Endothelial cell (in vitro differentiated cells): ENCODE measurements at places on chromosomes 4 and X.

- DNase-seq = no peak
Measured at GRCh38 chrX:44951572-44952067, 78.6 kb downstream of the KDM6A start.

GRCh38 chr4:79747252-79747651 is 325.8 kb downstream of the ANTXR2 start:
- no peak for DNase-seq

- no peak for DNase-seq
Measured at GRCh38 chrX:40392599-40392998, 188.2 kb upstream of the ATP6AP2 start.

- no peak for DNase-seq
Measured at GRCh38 chrX:1261285-1261684, 7.3 kb upstream of the CSF2RA start.

GRCh38 chrX:20212486-20213089 is 54.1 kb downstream of the RPS6KA3 start:
- no peak for DNase-seq

- no peak for DNase-seq
Measured at GRCh38 chr4:98546910-98547594, 111.4 kb downstream of the TSPAN5 start.

DNA sequence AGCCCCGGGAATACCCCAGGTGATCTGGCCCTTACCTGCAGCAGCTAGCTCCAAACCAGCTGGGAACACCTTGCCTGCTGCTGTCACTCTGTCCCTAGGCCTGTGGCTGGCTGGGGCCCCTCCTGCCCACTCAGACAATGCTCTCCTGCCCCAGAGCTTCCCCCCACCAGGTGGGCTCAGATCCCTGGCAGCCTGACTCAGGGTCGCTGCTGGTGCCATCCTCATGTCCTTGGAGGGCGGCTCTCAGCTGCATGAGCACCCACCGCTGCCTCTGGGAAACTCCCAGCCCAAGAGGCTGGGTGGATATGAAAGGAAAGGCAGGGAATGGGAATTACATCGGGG is 15.8 kb downstream of the C4orf50 start:
- DNase-seq = no peak

- no peak for DNase-seq
Measured at GRCh38 chrX:41189156-41189555, 103.9 kb downstream of the USP9X start.

- no peak for DNase-seq
Measured at GRCh38 chr4:106930522-106930921, 105.6 kb downstream of the DKK2 start.

DNA sequence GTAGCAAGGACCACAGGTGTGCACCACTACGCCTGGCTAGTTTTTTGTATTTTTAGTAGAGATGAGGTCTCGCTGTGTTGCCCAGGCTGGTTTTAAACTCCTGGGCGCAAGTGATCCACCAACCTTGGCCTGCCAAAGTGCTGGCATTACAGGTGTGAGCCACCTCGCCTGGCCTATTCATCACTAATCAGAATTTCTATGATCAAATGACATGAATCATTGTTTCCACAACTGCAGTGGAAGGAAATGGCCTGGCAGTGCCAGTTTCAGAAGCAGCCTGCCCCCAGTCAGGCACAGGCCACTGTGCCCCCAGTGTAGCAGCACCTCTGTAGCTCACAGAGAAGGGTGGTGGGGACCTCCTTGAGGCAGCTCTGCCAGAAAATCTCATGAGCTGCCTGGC is 66.0 kb upstream of the MSANTD1 start:
- DNase-seq = no peak

GRCh38 chr4:128162434-128162833 is 101.3 kb downstream of the LARP1B start:
- DNase-seq = no peak

- DNase-seq = no peak
Measured at GRCh38 chr4:141109983-141110382, 23.3 kb downstream of the RNF150 start.

GRCh38 chrX:44843753-44844152 is at the start of gene DUSP21:
Gene DUSP21 (plus strand): TSS chrX:44844021. CDS start chrX:44844133, 112 bp downstream.
- DNase-seq = no peak

GRCh38 chr4:7051905-7052304 is 8.7 kb downstream of the TADA2B start:
- no peak for DNase-seq

GRCh38 chr4:4923201-4923600 is 63.7 kb downstream of the MSX1 start:
- DNase-seq = no peak

DNA sequence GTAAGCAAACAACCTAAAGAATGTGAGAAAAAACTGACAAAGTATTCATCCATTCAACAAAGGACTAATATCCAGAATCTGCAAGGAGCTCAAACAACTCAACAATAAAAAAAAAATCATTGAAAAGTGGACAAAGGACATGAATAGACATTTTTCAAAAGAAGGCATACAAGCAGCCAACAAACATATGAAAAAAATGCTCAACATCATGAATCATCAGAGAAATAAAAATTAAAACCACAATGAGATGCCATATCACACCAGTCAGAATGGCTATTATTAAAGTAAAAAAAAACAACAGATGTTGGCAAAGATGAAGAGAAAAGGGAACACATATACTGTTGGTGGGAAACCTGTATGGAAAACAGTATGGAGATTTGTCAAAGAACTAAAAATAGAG is 120.7 kb upstream of the ADGRL3 start:
- DNase-seq = no peak

GRCh38 chr4:59161249-59161648 is 2038.9 kb upstream of the ADGRL3 start:
- no peak for DNase-seq

GRCh38 chr4:172207886-172208285 is 394.7 kb downstream of the GALNTL6 start:
- DNase-seq = no peak

DNA sequence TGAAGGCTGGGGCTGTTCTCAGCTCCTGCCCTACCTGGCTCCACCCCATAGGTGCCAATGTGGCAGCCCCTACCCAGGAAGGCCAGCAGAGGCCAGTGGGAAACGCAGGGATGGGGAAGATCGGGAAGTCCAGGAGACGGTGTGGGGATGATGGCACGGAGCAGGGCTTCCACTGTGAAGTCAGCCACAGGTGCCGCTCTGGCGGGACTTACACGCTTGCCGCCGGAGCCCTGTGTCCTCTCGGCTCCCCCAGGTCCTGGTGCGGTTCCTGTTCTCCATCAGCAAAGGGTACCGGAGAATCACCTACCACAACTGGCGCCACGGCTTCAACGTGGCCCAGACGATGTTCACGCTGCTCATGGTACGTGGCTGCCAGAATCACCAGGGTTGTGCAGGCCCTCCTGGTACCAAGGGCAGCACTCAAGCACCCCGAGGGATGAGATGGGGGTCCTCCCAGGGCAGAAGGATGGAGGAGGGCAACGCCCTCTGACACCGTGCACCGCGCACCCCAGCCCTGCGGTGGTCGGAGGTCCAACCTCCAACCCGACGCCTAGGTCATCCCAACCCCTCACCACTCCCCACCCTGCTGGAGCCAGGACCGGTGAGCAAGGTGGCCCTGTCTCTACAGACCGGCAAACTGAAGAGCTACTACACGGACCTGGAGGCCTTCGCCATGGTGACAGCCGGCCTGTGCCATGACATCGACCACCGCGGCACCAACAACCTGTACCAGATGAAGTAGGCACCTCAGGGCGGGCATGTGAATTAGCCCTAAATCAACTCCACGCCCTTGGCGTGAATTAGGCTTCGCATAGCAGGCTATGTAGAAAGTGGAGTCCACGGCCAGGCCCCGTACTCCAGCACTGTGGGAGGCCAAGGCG is 12.0 kb downstream of the ATP5ME start:
- no peak for DNase-seq

- no peak for DNase-seq
Measured at GRCh38 chr4:10753336-10753735, 68.8 kb upstream of the CLNK start.
